Activated effector memory CD4-positive, alpha-beta T cell treated with anti-CD3 and anti-CD28 coated beads, Interleukin-2, amount 50 U/mL, for 16 hours (primary cell): ENCODE measurements at places on chromosomes 1 and 21.
A peak's percentile ranks its signal among the peaks of the same experiment; 100 is the strongest.

DNA sequence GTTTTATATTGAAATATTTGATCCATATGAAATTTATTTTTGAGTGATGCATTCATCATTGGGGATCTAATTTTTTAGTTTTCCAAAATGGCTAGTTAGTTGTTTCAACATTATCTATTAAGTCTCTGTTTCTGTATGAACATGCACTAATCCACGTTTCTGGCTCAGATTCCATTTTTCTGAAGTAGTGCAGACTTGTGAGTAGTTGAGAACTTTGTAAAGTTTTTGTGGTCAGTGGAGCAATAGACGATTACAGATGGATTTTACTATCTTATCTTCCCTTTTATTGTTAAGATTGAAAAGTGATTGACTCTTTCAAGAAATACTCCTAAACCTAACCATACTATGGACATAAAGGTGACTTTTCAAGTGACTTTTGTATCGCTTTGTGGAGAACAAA lies 16.7 kb downstream of the SOAT1 start:
- no peak for DNase-seq

GRCh38 chr1:65159801-65160523 lies 12.0 kb downstream of the AK4 start:
- DNase-seq, result no peak

- DNase-seq, result no peak
These were observed 24.1 kb upstream of the EIF4G3 start for GRCh38 chr1:21200767-21201166.

DNA sequence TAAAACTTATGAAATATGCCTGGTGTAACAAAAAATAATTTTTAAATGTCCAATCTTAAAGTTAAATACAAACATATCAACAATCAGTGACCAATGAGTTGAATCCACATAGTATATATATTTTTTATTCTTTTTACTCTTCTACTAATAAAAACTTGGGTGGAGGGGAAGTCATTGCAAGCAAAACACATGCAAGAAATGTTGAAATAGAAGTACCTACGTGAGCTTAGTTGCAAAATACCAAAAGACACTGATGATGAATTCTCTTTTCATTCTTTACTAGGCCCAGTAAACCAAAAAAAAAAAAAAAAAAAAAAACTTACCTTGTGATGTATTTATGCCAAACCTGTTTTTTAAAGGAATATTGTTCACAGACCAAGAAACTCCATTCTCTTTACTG lies 26.4 kb upstream of the PLA2G4A start:
- no peak for DNase-seq

DNA sequence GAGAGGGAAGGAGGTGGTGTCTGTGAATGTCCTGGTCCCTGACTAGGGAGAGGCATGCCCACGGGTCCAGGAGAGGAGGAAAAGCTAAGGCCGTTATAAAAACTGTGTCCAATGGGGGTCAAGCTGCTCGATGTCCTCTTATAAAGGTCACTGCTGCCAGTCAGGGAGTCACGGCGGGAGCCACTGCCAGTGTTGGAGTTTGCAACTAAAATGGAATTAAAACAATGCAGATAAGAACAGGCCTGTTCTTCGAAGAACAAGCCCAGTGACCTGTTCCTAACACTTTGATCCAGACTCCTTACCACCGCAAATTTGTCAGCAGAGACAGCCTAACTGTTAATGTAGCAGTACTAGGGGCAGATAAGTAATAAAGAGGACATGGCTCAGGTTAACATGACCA lies 56.1 kb upstream of the SDC3 start:
- no peak for DNase-seq

DNA sequence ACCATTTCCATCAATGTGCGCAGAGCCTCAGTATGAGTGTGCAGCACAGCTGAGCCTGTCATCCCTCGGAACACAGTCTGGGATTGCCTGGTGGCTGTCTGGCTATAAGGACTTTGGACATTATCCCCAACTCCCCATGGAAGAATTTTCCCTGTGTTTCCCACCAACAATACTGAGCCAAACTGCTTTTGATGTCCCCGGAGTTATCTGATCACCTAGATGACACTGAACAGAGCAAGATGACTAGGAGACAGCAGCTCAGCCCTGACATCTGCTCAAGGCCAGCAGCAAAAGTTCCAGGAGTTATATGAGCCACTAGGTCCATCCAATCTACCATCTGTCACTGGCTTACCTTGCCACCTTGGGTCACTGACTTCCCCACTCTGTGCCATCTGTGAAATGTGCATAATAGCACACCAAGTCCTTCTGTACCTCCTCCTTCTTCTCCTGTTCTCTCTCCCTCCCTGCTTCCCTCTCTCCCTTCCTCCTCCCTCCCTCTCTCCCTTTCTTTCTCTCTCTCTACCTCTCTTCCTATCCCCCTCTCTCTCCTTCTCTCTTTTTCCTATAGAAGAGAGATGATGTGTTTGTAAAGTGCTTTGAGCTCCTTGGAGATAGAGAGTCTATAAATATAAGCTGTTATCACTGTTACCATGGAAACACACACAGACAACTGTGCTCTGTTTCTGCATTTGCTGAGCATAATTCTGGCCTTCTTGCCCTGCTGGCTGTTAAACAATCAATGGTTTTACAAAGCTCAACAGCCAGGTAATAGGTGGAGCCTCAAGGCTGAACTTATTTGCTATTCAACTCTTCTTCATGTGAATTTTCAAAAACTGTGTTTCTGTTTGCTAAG lies 19.7 kb upstream of the ATP1B1 start:
- no peak for DNase-seq

GRCh38 chr1:172069051-172069450 lies 227.8 kb downstream of the DNM3 start:
- no peak for DNase-seq

DNA sequence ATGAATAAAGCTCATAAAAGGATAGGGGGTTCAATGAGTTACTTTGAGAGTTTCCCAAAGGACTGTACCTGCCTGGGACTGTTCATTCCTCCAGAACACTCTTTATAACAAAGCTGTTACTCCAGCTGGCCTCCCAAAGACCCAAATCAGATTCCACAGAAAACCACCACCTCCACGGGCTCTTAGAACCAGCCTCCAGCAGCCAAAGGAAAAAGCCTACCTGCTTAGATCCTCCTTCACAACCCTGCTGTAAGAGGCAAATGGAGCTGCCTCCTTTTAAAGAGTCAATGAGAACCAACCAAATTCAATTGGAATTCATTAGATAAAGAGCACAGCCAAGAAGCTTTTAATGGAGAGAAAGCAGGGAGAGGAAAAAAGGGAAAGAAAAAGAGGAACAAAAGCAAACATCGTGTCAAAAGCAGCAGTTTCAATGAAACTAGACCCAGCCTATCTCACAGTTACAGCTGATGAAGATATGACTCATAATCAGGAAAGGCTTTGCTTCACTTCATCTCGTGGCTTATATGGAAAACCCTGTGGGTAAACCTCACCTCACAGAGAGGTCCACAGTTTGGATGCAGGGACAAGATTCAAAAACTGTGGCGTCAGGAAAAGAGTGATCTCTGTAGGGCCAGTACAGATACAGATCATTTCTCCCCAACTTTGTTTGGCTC lies 27.8 kb upstream of the FMO4 start:
- DNase-seq, result no peak

DNA sequence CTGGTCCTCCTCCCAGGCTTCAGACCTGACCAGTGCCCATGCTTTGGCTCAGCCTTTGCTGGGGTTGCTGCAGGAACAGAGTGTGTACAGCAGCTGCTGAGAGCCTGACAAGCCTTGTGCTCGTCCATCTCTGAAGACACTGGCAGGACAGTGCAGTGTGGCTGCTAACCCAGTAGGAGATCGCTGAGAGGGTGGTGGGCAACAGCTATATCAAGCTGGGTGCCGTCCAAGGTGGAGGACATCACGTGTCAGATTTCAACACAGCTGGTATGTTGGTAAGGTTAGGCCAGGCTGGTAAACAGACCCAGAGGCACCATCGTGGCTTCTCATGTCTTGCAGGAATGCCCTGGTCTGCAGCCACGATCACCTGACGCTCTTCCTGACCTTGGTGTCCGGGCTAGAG lies 17.9 kb upstream of the SLC25A34 start:
- DNase-seq, result no peak

DNA sequence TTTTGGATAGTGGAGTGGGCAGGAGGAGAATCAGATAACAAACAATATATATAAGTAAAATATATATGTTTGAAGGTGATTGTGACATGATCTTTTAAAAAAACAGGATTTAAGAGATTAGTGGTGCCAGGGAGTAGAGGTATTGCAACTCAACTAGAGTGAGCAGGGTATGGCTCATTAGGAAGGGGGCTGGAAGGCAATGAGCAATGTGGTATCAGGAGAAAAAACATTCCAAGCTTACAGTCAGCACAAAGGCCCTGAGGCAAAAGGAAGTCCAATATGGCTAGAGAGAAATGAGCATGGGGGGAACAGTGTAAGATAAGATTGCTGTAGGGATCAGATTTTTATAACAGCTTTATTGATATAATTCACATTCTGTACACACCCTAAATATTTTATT lies 5.3 kb upstream of the GADD45A start:
- DNase-seq, result no peak

DNA sequence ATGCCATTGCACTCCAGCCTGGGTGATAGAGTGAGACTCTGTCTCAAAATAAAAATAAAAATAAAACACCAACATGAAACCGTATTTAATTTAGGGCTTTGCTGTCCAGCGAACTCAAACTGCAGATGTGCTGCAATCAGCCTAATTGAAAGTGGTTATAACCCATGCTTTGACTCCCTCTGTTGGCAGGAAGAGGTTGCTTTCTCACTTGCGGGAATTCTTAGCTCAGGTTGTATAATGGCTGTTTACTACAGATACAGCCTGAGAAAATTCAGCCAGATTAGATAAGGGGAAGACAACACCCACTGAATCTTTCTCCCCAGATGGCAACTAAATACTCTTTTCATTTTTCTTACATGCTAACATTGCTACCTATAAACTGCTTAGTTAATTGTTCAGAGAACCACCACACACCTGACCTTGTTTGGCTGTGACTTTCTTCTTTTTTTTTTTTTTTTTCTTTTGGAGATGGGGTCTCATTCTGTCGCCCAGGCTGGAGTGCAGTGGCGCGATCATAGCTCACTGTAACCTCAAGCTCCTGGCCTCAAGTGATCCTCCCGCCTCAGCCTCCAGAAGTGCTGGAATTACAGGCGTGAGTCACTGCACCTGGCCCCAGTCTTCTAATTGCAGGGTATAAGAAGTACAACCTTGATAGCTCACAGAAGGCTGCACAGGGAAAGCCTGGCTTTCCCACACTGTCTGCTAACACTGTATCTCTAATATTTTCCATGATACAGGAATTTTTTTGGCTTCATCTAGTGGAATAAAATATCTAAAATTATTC lies 34.6 kb downstream of the DNTTIP2 start:
- DNase-seq, result peak; percentile 65

DNA sequence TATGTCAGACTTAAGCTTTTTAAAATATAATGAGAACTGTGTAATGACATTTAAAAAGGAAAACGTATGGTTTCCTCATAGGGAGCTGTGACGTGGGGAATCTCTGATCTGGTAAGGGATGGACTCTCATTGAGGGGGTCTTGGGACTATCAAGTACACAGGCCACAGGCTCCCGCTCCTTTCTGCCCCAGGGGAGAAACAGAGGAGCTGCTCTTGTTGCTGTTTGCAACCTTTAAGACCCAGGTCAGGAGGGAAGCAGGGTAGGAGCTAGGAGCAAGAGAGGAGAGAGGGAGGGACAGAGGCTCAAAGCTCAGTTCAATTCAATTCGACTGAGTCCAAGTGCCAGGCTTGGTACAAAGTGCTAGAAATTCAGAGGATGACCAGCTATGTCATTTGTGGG lies 185.1 kb upstream of the CSF3R start:
- DNase-seq, result no peak

GRCh38 chr1:231215681-231216385 lies 25.2 kb upstream of the GNPAT start:
- DNase-seq, result no peak

- DNase-seq, result no peak
These were observed 1.4 kb downstream of the SPAG17 start for GRCh38 chr1:118183586-118183985.

DNA sequence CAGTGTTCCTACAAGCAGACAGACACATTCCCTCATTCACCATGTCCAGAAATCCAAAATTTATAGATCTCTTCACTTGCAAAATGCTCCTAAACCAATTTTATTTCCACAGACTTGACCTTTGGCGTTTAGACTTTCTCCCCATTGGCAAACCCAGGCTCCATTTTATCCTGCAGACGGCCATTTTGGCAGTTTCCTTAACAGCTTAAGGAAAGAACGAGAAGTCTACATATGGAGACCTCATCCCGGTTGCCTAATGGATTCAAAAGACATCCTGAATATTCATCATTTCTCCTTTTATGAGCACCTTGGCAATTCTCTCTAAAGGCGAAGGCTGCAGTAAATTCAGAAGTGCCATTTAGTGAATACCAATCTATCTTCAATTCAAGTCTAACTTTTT lies 132.9 kb downstream of the HLX start:
- no peak for DNase-seq

DNA sequence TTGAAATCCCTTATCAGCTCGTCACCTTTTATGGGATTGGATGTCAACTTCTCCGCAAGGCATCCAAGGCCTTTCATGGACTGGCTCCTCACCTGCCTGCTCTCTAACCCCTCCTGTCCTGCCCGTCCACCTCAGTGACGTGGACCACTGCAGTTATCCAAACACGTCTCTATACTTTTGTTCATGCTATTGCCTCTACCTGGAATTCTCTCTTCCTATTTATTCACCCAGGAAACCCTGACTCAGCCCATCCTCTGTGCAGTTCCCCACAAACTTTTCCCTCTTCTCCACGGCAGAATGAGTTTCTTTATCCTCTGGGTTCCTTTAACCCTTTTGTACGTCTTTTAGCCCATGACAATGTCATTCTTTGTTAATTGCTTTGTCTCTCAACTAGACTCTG lies 5.1 kb upstream of the UTP25 start:
- DNase-seq, result no peak

DNA sequence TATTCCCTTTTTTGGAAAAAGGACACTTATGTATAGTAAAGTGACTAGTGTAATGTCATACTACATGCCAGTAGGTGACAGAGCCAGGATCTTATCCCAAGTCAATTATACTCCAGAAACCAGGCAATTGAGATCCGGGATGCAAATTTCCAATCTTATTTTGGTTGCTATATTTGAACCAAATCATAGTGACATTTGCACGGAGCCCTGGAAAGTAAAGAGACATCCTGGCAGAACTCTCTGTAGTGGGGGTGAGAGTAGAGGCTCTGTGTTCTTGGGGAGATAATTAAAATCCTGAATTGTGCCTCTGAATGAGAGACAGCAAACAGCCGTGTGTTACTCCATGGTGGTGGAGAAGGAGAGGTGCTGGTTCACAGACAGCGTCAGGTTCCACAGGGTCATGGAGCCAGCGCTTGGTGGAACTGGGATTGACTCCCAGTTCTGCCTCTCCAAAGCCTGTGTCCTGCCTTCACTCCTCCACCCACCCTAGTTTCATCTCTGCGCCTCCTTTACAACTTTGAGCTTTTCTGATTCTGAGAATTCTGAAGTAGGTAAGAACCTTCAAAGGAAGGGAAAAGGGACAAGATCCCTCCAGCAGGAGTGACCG lies 432.3 kb downstream of the PTPRU start:
- DNase-seq, result no peak

DNA sequence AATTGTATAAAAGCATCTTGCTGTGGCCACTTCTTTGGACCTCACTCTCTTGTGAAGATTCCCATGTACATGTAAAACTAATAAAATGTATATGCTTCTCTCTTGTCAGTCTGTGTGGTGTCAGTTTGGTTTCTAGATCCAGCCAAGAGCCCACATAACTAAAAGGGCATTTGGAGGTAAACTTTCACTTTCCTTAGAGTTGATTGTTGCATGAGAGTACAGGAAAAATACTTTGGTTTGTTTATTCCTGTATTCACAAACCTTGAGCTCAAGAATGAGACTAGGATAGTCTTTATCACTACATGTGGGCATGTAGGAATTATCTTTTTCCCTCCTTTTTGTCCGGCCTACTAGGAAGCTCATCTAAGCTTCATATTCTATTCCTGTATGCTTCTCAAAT lies 50.9 kb downstream of the KCTD3 start:
- no peak for DNase-seq
